Eye (tissue), 1 donor: ENCODE measurements at places on chromosomes 4 and X.
A peak's percentile ranks its signal among the peaks of the same experiment; 100 is the strongest.

DNA sequence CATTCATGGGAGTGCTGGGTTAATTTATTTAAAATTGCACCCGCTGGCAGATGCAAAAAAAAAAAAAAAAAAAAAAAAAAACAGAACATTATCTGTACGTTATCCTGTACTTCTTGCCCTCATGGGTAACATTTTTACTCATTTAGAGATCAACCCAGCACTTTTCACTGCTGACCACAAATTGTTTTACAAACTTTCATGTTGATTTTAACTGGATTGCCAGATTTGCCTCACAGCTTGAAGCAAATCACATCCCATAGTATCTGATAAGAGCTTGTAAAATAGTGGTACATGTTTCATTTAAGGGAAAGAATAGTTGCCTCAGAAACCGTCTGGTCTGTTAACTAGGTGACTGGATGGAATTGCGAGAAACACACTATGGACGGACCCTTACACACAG lies 640.8 kb downstream of the TRIML1 start:
- DNase-seq: no peak

- no peak for DNase-seq
Measured at GRCh38 chr4:76993787-76994641, 44.5 kb downstream of the SEPTIN11 start.

GRCh38 chrX:124274438-124275181 lies 57.9 kb upstream of the TEX13D start:
- DNase-seq: peak; percentile 22

GRCh38 chrX:115373308-115373707 lies 83.8 kb downstream of the LUZP4 start:
- DNase-seq: peak; percentile 38

DNA sequence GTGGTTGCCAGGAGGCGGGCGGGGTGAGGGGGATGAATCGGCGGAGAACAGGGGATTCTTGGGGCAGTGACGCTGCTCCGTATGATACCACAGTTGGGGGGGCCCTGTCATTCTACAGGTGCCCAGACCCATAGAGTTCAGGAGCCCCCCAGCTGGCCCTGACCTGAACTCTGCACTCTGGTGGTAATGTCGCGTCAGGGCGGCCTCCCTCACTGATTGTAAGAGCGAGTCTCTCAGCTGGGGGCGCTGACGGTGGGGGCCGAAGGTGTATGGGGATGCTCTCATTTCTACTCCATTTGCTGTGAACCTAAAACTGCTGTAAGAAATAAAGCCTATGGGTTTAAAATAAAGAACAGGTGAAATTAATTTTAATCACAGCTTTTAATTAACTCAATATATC lies 91.8 kb upstream of the PSAPL1 start:
- no peak for DNase-seq

DNA sequence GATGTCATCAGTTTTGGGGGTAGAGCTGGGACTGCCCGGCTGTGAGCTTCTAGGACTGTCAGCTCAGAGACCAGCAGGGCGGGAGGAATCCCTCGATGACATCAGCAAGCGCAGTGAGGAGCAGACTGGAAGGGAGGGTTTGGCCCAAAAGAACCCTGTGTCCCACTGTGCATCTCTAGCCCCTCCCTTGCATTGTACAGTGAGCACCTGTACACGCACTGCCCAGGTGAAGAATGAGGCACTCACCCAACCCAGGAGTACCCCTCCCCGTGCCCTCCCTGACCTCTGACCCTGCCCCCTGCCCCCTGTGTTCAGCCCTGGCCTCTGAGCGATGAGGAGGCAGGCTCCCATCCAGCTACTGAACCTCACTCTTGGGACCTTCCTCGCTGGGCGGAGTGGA lies 92.9 kb downstream of the HMX1 start:
- DNase-seq: no peak
